SIG-M5 (cell line): ENCODE measurements at places on chromosomes 3 and 15.

GRCh38 chr3:38454178-38454883 lies 641 bp downstream of the ACVR2B start:
- DNase-seq, result no peak

- no peak for DNase-seq
These were observed 12.8 kb upstream of the SLC9C1 start for GRCh38 chr3:112306825-112307224.

DNA sequence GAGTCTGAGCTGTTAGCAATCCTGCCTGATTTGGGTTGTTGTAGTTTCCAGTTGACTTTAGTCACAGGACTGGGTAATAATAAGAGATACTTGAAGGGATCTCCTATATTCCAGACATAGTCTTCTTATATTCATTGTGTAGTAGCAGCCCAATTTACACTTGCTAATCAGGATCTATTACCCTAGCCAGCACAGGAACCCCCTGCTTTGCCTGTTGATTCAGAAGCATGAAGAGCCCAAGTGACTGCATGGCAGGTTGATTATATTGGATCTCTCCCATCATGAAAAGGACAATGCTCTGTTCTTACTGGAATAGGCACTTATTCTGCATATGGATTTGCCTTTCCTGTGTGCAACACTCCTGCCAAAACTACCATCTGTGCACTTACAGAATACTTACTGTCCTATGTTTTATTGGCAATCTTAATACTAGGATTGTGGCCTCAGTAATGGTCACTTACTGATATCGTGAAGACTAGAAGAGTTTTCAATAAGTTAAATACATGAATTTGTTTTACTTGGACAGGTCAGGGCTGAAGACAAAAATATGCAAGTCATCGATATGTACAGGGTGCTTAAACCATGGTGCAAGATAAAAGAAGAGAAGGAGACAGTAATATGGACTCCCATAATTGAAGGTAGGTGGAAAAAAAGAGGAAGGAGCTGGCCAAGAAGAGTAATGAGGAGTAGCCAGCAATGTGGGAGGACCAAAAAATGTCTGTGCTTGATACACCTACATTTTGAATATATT lies 304.1 kb downstream of the MCTP2 start:
- DNase-seq, result no peak

- DNase-seq, result no peak
These were observed at the start of gene SCG5 for GRCh38 chr15:32641517-32642059. Gene SCG5, plus strand, starts transcription at chr15:32641710. Its CDS starts 1,883 bp downstream, at chr15:32643593.

- DNase-seq, result no peak
These were observed 132.6 kb downstream of the NR2F2 start for GRCh38 chr15:96462768-96463750.

DNA sequence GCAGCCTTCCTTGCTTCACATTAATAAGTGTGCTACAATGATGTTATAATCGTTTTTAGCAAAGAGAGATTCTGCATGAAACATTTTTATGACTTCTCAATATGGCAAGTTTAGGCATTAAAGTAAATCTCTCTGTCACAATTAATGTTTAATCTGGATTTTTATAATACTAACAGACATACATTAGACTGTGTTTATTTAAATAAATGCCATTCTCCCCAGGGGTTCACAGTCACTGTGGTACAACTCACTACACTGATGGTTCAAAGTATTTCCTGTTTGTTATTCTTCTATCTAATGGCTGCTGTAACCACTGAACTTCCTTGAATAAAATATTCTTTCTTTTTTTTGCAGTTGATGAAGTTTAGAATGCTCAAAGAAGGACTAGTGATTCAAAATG lies 59.0 kb downstream of the SLC12A1 start:
- DNase-seq, result no peak

DNA sequence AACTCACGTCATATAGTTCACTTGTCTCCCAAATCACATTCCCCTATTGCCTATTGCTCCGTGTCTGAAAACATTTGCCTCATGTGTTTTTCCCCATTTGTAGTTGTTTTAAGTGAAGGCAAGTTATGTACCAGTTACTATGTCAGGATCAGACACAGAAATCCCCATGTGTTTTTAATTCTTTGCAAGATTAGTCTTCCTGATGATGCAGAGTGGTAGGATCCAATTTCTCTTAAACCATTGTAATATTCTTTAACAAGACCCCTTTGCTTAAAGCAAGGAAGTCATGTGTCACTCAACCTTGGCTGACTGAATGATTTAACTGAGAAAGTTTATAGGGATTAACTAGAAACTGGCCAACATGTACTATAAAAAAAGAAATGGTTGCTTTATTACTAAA lies 164.4 kb downstream of the OPA1 start:
- DNase-seq, result no peak

DNA sequence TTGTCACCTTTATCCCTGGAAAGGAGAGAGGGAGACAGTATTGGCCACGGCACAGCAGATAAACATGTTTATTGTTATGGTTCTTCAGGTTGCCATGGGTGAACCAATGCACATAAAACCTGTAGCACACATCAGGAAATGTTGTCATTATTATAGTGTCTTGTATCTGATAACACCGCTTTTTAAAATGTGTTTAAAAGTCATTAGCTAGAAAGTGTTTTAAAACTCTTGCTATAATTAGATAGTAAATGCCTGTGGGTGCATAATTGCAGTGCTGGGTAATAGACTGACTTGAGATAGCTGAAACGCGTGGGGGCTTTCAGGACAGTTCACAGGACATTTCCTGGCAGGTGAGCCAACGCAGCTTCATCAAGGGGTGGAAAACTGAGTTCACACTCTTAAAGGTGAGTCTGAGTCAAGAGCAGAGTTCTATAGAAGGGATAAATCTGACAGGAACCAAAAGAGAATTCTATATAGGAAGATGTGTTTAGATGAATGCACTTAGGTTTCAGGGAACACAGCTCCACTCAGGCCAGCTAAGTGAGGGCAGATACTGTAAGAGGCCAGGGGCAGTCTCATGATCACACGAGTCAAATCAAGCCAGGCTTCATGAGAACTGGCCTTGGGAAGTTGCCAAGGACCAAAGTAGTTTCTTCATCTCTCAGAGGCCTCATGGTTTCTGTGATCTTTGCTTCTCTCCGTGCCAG lies 35.6 kb upstream of the PPP4R2 start:
- DNase-seq, result no peak
